ENCODE measurements at places on chromosomes 6 and 20. TPM values are rescaled to one million over a fixed set of nuclear protein-coding genes. Genes with fewer than 3 reads are reported as not detected.

Gene ZNF391
- 4.4 TPM for total RNA-seq

Gene TBXT
- total RNA-seq, result not detected

Gene MYH7B
- 0.66 TPM for total RNA-seq

Gene CGA
- total RNA-seq, result not detected

Gene NMBR
- not detected for total RNA-seq

Gene CRIP3
- total RNA-seq, result 25.8 TPM

Gene CLPSL1
- total RNA-seq, result not detected

Gene DOK5
- not detected for total RNA-seq

Gene RIN2
- 0.32 TPM for total RNA-seq

Gene SNAP25
- not detected for total RNA-seq

Gene CCDC28A
- 26.3 TPM for total RNA-seq

Gene PCED1A
- 83.5 TPM for total RNA-seq

Gene FAM83B
- not detected for total RNA-seq

Gene LGSN
- total RNA-seq, result not detected

Gene EPPIN
- total RNA-seq, result not detected
